Stimulated activated CD4-positive, alpha-beta T cell treated with anti-CD3 and anti-CD28 coated beads, Interleukin-15, amount 100 ng/mL, for 1 hour (primary cell): ENCODE measurements at places on chromosomes 6 and 20.

DNA sequence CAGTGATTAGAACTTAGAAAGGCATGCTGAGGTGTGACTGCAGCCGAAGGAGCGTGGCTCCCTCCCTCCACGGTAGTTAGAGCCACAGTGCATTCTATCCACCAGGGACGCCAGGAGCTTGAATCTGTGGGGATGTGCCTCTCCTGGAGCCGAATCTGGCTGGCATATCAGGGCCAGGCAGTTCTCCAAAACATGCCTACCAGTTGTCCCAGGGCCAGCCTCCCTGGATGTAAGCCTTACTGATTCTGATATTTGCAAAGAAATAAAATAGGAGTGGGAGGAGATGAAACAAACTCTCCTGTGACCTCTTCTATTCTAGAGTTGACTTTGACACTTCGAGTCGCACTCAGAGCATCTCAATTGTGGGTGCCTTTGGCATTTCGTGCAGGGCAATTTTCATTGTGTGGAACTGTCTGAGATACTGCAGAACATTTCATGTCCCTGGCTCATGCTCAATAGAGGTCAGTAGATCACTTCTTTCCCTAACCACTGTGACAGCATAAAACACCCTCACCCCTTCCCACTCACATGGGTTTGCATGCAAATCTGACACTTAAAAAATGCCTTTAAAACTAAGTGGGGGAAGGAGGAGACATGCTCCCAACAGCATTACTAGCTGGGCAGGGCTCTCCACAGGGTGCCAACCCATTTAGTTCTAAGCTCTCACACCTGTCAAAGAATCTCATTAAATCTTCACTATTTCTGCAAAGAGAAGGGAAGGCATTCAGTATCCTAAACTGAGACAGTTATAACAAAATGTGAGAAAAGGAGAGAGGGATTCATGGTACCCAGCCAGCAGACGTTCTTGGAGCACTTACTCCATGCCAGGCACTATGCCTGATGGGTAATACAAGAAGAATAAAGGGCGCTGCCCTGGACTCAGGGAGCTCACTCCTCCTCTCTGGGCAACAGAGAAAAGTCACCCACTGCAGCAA lies 378.9 kb downstream of the PREX1 start:
- no peak for DNase-seq

GRCh38 chr20:6657904-6658303 lies 109.6 kb upstream of the BMP2 start:
- DNase-seq: no peak

- DNase-seq: no peak
These were observed 622.4 kb upstream of the FLRT3 start for GRCh38 chr20:14959506-14960475.

DNA sequence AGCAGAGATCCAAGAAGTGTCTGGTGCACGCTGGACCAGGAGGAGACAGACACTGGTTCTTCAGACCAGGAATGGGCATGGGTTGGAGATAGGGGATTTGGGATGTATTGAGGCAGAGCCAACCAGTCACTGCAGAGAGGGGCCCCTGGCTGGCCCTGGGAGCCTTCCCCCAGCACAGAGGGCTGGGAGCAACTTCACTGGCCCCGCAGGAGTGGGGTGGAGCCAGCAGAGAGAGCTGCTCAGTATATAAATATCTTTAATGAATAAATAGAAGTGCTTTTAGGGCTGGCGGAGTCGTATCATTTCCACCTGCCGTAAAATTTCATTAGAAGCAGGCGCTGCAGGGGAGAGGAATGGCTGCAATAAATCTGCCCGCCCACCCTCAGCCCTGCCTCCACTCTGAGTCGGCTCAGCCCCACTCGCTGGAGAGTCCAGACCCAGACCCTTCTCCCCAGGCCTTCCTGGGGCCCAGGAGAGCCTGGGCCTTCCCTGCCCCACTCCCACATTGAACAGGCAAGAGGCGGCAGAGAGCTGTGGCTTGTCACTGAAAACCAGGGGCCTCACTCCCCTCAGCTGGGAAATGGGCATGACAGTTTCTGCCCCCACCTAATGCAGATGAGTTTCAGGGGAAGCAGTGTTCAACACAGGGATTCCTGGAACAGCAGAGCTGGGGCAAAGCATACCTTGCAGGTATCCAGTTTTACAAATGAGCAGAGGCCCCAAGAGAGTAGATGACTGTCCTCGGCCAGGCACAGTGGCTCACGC lies 23.9 kb upstream of the VSTM2L start:
- no peak for DNase-seq

DNA sequence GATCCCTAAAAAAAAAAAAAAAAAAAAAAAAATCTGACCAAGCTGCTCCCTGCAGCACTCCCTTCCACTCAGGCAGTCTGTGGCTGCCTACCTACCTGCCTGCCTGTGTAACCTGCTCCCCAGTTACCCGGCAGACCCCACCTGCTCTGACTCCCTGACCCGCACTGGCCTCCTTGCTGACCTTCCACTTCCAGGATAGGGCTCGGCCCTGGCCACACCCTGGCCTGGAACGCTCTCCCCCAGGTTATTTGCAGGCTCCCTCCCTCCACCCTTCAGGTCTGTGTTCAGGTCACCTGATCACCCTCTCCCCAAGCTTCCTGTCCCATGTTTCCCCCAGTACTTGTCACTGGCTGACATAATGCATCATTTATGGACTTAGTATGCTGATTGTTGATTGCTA lies 134.3 kb downstream of the SLC23A2 start:
- DNase-seq: no peak

GRCh38 chr6:41878246-41878645 lies 16.9 kb downstream of the USP49 start:
- DNase-seq: no peak

GRCh38 chr6:77930952-77931351 lies 278.1 kb downstream of the MEI4 start:
- no peak for DNase-seq

- no peak for DNase-seq
These were observed 646.6 kb downstream of the HACE1 start for GRCh38 chr6:104212977-104213668.

DNA sequence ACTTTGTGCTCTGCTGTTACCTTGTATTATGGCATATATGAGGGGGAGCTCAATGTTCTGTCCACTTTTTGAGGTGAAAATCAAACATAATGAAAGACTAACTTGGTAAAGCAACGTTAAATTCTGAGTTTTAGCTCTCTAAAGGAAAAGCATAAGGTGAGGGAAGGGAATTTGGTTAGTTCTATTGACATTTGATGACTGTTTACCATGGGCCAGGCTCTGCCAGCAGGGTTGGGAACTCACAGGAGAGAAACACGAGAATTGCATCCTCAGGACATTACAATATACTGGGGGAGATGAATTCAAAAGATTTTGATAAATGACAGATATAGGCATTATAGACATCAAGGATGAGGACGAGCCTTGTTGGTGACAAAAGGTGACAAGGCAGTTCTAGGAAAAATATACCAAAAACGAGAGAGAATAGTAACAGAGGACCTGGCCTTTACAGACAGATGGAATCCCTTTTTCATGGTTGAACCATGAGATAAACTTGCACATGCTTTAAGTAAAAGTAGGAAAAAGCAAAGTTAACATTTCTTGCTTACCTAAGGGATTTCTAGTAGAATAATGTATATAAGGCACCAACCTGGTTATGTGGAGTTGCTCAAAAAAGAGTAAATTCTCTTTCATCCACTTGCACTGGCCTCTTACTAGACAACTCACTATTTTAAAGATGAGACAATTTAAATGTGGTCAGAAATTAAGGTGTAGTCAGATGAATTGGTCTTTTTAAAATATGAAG lies 191.4 kb downstream of the NKAIN2 start:
- DNase-seq: no peak

- no peak for DNase-seq
These were observed 138.4 kb upstream of the TENT5A start for GRCh38 chr6:81890846-81891245.

DNA sequence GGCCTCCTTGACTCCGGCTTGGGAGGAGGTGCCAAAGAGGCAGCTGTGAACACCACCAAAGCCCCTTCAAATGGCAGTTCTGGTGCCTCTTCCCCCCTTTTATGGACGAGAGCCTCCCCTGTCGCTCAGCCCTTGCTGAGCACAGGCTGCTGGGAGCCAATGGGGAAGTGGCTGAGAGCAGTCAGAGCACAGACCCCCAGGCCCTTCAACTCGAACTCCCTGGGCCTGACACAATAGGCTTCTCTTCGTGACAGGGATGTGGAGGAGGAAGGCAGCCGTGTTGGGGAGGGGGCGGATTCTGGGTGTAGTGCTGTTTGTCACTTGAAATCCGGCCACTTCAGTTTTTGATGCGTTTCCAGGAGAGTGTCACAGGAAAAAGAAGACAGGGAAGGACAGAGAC lies at the start of gene PDYN:
TSS of gene PDYN (minus strand) at position 73 of the 400 bp plus-strand sequence. CDS start 10,974 bp downstream, outside the sequence.
- no peak for DNase-seq

GRCh38 chr6:165515963-165516624 lies 146.9 kb downstream of the PDE10A start:
- no peak for DNase-seq

DNA sequence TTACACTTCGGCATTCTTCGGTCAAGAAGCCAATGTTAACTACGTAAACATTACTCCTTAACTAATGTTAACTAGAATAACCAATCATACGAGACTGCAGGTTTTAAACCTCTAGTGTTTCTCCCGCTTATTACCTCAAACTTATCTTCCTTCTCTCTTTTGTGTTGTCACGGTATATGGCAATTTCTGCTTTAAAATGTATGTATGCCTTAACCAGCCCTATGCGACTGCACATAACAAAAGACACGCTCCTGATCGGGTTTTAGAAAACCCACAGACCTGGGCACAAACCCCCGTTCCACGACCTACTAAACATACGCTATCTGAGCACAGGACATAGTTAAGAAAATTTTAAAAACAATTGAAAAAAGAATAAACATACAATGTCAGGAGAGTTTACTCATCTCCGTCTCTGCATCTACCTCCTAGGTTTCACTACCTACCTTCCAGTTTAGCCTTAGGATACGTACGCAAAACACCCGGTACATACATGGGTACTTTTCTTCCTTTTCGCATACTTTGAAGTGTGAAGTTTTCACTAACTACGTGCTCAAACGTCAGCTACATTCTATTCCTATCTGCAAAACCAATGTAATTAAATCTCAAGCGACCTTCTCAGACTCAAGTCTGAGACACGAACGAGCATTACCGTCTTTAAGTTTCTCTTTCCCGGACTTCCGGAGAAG lies 1.1 kb downstream of the CD164 start:
- no peak for DNase-seq

DNA sequence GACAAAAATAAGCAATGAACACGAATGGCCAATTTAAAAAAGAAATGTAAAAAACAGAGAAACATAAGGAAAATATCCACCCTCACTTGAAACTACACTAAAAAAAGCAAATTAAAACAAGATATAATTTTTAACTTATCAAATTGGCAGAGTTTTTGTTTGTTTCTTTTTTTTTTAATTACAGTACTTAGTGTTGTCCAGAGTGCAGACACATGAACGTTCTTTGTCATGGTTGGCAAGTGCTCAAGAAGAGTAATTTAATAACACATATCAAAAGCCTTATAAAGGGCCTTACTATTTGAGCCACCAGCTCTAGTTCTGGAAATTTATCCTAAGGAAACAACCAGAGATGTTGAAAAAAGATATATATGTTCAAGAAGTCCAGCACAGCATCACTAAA lies 142.3 kb downstream of the ATXN1 start:
- no peak for DNase-seq

- DNase-seq: no peak
These were observed 4.0 kb downstream of the MDGA1 start for GRCh38 chr6:37693546-37694250.
